ENCODE measurements at places on chromosomes 4 and X.
A peak's percentile ranks its signal among the peaks of the same experiment; 100 is the strongest.

DNA sequence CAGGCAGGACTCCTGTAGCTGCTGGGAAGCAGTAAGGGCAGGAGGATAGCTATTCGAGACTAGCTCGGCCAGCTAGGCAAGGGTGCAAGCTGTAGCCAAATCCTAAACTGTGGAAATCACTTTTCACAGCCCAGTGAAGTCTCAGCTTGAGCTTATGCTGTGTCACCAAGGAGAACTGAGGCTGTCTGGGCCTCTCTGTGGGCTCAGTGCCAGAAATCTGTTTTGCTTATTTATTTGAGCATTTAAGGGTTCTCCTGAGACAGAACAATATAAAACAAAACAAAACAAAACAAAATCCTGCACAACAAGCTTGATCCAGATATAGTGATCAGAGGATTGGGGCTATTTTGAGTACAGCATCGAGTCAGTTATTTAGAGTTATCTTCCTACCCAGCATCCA is 97.5 kb downstream of the FANCB start:
- no peak for DNase-seq

DNA sequence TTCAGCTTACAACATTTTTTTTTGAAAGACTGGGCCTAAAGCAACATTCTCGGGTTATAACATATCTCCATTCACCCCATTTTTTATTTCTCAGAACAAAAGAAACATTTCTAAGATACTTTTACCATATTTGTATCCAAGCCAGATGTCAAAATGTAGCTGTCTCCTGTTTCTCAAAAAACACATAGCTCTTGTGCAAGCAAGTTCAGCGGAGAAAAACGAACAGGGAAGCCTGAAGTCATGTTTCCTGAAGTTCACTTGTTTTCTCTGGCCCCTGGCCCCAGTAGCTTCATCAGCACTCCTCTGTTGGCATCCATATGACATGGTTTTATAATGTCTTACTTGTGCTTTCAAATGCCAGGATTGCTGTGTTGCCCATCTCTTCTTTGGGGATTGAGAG is 218.2 kb downstream of the BANK1 start:
- no peak for DNase-seq

GRCh38 chrX:23365541-23365940 is 30.9 kb downstream of the PTCHD1 start:
- no peak for DNase-seq

DNA sequence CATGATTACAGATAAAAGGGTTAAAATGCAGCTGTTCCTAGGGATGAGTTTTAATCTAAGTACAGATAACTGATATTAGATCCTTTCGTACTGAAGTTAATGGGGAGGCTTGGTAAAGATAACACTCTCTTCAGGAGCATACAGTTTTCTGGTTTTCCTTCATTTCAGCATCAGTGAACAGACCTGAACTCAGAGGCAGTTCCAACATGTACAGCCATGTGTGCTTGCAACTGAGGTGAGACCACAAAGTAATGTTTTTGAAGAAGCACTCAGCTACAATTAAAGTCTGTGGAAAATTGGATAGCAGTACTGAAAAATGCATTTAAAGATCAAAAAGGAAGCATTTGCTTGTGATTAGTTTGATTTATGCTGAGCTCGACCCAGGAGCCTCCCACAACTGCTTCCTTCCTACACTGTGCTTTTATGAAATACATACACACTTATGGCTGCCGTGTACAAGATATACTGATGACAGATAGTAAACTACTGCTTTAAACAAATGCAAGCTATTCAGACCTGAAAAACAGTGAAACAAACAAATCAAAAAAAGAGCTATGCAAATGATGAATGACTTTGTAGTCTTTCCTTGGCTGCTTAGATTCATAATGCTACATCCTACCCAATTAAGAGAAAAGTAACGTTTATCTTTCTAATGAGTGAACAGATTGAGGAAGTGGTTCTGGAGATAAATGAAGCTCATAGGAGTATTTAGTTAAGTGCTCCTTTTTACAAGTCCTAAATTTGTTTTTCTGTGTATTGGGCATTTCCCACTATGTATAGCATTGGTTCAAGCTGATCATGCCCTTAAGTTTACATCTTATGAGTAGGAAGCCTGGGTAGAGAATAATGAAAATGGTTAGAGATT is 68.4 kb downstream of the PDLIM5 start:
- DNase-seq, result peak; percentile 42

- no peak for DNase-seq
Measured at GRCh38 chr4:78926826-78927225, 12.4 kb downstream of the PAQR3 start.

DNA sequence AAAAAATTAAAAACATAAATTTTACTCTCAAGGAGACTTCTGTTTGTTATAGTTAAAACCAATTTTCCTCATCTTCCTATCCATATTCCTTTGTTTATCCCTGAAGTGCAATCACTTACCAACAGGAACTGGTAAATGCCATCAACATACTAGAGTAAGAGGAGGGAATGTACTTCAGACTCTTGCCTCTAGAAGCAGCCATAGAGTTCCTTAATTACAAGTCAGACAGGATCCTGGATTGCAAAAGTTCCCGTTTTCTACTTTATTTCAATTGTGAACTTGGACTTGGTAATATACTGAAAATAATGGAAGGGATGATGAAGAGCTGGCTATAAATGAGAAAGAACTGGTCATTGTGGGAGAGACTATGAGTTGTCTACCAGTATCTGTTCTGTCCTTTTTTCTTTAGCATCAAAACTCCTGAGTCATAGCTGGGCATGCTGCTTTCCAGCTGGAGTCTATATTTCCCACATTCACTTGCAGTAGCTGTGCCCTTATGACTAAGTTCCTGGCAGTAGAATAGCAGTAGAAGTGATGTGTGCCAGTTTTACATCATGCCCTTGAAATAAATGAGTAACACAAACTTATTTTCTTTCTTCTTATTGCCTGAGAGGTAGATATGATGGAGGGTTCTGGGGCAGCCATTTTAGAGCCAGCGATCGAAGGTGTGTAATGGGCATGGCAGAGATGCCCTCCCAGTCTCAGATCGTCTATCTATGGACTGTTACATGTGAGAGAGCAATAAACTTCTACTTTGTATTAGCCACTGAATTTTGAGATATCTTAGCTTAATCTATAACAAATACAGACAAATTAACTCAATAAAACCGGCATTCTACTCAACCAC is 26.8 kb upstream of the SPARCL1 start:
- peak; percentile 60 for DNase-seq

DNA sequence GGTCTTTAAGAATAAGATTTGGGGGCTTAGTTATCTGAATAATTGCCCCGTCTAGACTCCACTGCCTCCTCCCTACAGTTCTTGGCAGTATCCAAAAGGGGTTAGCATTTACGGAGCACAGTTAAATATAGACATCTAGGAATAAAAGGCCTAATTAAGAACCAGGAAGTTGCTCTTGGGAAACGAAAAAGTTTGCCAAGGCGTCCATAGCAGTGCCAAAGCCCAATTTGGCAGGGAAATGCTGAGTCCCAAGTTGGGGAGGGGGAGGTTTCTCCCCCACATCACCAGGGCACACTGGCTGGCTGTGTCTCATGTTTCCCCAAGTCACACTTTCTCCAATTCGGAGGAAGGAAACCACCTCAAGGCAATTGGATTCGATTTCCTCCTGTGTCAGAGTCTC is 338.7 kb downstream of the FBXW7 start:
- DNase-seq, result no peak

DNA sequence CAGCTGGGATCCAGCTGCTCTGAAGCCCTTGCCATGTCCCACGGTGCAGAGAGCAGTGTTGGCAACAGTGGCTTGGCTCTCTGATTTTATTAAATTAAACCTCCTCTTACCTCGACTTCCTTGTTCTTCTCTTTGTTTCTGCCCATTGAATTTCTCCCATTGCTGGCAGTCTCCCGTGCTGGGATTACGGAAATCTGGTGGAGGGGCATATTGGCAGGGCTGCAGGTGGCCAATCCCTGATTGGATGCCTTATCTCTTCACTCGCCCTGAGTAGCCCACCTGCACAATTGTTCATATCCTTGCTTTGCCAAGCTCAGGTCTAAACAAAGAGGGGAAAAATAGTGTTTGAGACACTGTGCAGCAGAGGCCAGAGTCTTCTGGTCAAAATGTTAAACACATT is 493.9 kb downstream of the TMA16 start:
- DNase-seq, result no peak

DNA sequence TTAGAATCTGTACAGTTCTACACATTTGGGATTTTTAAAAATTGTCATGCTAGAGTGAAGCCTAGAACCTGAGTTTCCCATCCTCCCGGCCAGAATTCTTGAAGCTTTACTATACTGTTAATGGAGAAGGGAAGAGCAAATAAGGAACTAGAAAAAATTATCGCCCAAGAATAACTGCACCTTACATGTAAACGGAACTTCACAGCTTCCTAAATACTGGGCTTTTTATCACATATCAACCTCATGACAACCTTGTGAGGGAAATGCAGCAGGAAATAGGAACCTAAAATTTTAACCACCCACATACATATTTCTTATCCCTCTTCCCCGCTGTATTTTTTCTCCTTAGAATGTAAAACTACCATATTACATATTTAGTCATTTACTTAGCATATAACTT is 19.3 kb downstream of the ARHGEF9 start:
- DNase-seq, result no peak

DNA sequence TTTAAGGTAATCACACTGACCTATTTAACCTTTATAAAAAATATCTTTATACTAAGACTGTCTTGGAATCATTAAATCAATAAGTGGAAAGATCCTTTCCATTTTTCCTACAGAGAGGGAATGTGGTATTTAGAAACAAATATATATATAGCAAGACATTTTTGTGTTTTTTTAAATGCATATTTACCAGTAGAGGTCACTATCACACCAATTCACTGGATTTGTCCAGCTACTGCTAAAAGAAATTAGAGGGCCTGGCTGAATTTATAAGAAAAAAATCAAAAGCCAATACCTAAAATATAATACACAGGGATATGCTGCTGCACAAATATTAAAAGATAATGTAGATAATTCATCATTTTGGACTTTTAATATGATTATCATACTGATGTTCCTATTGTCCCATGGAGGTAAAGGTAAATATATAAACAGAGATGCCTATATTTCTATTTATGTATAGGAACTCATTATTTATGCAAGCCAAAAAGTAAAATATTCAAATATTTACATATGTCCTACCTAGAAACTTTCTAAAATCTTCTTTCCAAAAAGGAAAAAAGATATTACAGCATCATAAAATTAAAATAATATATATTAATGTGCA is 69.5 kb downstream of the PDE5A start:
- DNase-seq, result no peak

GRCh38 chr4:174210354-174210753 is 73.1 kb downstream of the FBXO8 start:
- no peak for DNase-seq

DNA sequence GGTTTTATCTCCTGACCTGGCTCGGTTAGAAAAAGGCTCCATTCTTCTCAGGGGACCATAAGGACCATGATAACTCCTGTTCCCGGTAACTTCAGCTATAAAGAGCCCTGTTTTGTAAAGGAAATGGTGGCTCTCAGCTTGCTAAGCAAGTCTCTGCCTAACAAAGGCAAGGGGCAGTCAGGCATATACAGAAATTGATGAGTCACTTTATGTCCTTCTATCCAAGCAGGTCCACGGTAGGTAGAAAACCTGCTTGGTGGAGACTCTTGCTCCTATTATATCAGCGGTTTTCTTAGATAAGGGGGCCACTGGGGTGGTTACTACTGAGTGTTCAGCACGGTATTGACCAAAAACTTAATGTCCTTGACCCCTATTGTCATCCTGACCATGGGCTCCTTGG is 203.0 kb upstream of the KLF8 start:
- DNase-seq, result no peak

- DNase-seq, result no peak
Measured at GRCh38 chr4:175176710-175177109, 258.6 kb downstream of the ADAM29 start.

- no peak for DNase-seq
Measured at GRCh38 chr4:88137112-88137511, 21.3 kb downstream of the ABCG2 start.
